ENCODE measurements at places on chromosomes 5 and 9. TPM values are rescaled to one million over a fixed set of nuclear protein-coding genes. Genes with fewer than 3 reads are reported as not detected.

- DNase-seq, result no peak
These were observed 10.3 kb downstream of the CNOT8 start for GRCh38 chr5:154868702-154869101.

DNA sequence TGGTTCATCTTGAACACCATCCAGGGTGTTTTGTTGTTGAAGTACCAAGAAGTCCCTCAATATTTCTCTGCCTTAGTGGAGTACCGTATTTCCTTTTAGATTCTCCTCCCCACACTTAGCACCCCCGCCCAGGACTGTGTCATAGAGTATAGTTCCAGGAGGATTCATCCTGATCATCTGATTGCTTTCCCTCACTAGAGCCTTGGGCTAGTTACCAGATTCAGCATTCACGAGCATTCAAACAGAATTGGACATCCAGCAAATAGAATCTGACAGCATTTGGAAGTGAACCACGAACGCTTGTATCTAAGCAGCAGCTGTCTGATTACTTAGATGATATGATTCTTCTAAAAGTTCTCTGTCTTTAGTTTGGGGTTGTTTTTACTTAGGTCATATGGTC is 248.1 kb upstream of the TAS2R1 start:
- DNase-seq, result peak; percentile 94

- no peak for DNase-seq
These were observed 82.8 kb downstream of the SLIT3 start for GRCh38 chr5:169218176-169218575.

GRCh38 chr9:120733190-120733589 is 18.9 kb upstream of the MEGF9 start:
- no peak for DNase-seq

GRCh38 chr9:109307380-109308240 is 13.2 kb downstream of the EPB41L4B start:
- peak; percentile 47 for DNase-seq

GRCh38 chr9:24899463-24899862 is 353.8 kb upstream of the IZUMO3 start:
- DNase-seq, result no peak

- DNase-seq, result peak; percentile 32
These were observed 57.2 kb downstream of the MEF2C start for GRCh38 chr5:88825584-88826315.

ST6GALNAC4 gene
- 21.0 TPM for total RNA-seq

GRCh38 chr5:140109759-140110645 is 3.9 kb upstream of the PURA start:
- peak; percentile 10 for DNase-seq

DNA sequence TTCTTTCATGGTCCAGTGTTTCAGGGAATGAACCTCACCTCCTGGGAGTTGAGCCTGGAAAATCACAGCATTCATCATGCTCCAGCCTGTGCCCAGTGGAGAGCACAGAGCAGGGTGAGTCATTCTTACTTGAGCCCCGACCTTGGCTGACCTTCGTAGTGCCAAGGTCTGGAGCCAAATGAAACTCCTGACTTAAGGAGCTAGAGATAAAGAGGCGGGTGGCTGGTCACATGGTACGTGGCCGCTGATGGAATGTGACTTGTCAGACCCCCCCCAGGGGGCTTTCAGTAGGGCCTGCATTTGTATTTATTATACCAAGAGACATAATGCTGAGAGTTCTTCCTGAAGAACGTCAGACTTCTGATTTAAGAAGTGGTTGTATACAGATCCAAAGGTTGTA is 15.0 kb upstream of the PIP5K1B start:
- no peak for DNase-seq

PCDHA10 gene
- total RNA-seq, result 0.09 TPM

- peak; percentile 80 for DNase-seq
These were observed 87.5 kb downstream of the SECISBP2 start for GRCh38 chr9:89405826-89406225.

DNA sequence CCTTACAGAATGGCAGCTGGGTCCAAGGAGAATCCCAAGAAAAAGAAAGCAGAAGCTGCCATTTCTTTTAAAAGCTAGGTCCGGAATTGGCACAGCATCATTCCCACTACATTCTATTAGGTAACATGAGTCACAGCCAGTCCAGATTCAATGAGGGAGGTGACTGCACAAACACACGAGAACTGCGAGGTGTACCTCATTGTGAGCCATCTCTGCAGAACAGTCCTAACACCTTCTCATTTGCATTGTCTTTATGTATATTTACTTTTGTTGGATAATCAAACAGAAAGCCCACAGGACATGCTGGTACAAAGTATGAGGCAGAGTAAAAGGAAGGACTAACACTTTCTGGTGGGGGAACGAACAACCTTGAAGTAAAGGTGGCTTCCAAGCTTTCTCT is 14.6 kb upstream of the HABP4 start:
- DNase-seq, result no peak

- DNase-seq, result no peak
These were observed 312.4 kb downstream of the ARHGEF28 start for GRCh38 chr5:73938280-73938937.

Data from muscle of leg (tissue), 16 donors.